Activated T-cell treated with anti-CD3 and anti-CD28 coated beads, Interleukin-2, amount 50 U/mL, for 72 hours (primary cell): ENCODE measurements at places on chromosomes 13 and 19. TPM values are rescaled to one million over a fixed set of nuclear protein-coding genes. Genes with fewer than 3 reads are reported as not detected.

LGALS14 gene
- total RNA-seq, result 9.5 TPM

ZNF585A gene
- 13.8 TPM for total RNA-seq

NCAN gene
- 0.14 TPM for total RNA-seq

SIGLEC14 gene
- total RNA-seq, result 0.38 TPM

FAM83E gene
- total RNA-seq, result 8.5 TPM

ZDHHC20 gene
- total RNA-seq, result 44.1 TPM

SERTAD1 gene
- 12.9 TPM for total RNA-seq

MEX3D gene
- 6.4 TPM for total RNA-seq

TTC9B gene
- not detected for total RNA-seq

ZNF93 gene
- total RNA-seq, result 23.5 TPM

LHFPL6 gene
- total RNA-seq, result 2.5 TPM

MEF2B gene
- 2.1 TPM for total RNA-seq

DLL3 gene
- 1.1 TPM for total RNA-seq

ICAM4 gene
- 1.9 TPM for total RNA-seq
